ENCODE measurements at places on chromosomes 6 and 20. TPM values are rescaled to one million over a fixed set of nuclear protein-coding genes. Genes with fewer than 3 reads are reported as not detected.

The HLA-DPB1 gene
- total RNA-seq = 14.7 TPM

DNA sequence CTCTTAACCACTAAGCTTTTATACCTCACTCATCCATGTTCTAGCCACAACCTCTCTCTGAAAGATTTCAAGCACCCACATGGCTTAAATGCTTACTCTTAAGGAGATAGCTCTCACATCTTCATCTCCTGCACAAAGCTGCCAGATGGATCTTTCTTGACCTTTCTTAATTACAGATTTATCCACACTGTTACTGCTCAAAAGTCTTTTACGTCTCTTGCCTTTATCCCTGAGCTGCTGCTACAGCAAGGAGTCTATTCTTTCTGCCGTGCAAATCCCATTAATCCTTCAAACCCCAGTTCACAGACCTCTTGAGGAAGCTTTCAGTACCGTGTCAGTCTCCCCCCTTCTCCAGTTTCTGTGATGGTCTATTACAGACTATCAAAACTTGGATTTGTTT, 54.6 kb downstream of the B4GALT5 start:
- no peak for DNase-seq

GRCh38 chr6:111644893-111645430, 39.3 kb upstream of the TRAF3IP2 start:
- no peak for DNase-seq

DNA sequence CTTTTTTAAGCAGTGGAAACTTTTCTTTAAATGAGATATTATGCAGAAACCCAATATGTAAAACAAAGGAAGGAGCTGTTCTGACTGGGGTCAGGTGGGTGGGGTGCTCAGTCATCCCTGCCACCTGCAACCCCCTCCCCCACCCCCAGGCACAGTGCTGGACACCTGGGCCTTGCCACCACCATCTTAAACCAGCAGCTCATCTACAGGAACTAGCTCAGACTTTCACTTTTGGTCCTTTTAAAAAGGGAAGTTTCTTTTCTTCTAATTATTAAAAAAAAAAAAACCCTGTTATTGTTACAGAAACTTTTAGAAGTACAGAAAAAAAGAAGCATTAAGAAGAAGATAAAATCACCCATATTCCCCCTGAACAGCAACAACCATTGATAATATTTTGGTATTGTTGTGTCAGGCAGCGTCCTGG, 37.1 kb downstream of the PPP1R16B start:
- no peak for DNase-seq

DNA sequence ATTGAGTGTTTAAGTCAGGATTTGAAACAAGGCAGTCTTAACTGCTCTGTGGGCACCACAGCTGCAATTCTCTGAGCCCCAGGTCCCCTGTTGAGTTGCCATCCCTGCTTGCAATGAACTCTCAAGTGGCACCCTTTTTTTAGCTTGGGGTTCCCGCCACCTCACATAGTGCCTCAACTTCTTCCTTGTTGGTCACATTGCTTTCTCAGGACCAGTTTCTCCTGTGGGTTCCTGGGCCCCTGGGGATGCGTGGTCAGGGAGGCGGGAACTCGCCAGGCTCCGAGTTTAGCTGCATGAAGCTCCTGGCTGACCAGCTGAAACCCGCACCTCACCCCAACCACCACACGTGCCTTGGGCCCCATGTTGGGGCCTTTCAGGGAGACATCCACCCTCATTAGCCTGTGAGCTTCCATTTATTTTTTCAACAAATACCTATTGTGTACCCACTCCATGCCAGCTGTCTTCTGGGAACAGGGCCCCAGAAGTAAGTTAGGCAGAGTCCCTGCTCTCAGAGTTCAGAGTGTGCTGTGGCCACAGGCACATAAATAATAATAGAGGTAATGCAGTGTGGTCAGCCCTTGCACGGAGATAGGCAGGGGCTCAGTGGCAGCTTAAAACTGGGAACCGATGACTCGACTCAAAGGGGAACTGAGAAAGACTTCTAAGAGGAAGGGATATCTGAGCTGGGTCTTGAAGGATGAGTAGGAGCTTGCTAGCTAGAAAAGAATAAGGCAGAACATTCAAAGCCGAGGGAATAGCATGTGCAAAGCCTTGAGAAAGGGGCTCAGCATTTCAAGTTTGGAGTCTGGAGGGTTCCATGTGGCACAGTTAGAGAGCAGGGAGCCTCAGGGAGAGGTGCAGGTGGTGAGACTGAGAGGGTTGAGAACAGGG, 33.9 kb upstream of the FAM83D start:
- DNase-seq = peak; percentile 23

DNA sequence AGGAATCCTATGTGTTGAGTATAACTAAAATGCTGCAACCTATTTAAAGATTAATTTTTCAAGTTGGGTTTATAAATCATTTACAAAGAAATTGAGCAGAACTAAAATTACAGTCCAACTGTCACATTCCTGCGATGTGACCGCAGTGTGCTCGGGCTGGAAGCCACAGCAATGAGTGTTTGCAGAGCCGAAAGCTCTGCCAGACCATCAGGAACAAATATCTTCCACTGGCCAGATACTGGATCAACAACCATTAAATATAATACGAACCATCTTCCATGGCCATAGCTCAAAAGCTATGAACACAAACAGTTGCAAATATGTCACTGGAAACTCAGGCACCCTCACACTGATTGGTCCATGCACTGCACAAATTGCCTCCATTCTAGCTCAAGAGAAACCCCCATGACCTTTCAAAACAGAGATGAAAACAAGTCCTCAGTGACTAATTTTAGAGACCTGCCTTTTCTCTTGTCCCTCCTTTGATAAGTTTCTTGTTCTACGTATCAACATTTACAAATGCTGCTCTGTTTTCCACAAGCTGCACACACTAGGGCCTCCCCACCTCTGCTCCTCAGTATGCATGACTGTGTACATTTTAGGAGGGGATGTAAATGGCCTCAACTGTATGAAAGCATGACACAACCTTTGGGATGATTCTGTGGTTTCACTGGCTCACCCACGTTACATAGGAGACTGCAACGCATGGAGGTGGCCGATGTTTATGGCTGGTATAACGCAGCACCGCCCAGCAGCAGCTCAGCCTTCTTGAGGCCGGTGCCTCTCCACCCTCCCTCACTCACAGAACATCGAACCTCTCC, 171.7 kb downstream of the WDR27 start:
- DNase-seq = no peak

The SLC25A27 gene
- not detected for total RNA-seq

- no peak for DNase-seq
These were observed 44.8 kb downstream of the INSM1 start for GRCh38 chr20:20412750-20413149.

GRCh38 chr6:81802356-81802755, 49.9 kb upstream of the TENT5A start:
- DNase-seq = no peak

DNA sequence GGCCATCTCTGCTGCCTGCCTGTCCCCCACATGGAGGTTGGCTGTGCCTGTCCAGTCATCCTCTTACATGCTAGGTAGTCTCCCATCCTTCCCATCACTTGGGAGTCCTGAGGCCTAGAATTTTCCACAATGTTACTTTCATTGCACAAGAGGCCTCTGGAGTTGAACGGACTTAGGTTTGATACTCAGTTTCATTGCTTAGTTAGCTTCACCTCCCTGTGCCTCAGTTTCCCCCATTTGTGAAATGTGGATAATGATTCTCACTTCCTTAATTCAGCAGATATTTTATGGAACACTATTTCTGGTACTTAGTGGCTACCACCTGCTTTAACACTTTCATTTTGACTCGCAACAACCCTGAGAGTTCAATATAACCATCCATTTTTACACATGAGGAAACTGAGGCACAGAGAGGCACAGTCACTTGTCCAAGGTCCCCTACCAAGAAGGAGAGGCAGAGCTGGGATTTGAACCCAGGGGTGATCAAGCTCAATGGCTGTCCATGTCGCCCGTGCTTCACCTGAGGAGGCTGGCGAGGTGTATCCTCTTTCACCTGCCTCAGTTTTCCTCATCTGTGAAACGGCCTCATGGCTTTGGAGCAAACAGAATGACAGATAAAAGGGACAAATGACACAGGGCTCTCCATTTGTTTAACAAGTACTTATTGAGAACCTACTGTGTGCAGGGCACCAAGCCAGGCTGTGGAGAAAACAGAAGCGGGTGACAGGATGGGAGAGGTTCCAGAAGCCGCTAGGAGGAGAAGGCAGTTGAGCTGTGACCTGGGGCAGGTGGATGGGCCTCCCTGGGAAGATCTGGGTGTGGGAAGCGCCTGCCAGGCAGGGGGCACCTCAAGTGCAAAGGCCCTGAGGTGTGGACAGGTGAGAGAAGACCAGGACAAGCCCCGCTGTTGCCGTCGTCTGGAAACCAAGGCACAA, 154.3 kb upstream of the PTPN1 start:
- no peak for DNase-seq

DNA sequence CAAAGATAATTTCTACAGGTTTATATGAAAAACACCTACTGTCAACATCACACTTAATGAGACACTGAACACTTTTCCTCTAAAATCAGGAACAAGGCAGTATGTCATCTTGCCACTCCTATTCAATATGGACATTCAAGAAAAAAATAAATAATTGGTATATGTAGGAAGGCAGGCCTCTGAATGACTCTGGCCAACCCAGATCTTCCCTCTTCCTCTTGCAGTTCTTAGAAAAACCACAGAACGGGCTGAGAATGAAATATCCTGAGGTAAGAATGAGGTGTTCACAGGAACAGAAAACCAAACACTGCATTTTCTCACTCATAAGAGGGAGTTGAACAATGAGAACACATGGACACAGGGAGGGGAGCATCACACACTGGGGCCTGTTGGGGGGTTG, 1207.2 kb upstream of the CITED2 start:
- no peak for DNase-seq

DNA sequence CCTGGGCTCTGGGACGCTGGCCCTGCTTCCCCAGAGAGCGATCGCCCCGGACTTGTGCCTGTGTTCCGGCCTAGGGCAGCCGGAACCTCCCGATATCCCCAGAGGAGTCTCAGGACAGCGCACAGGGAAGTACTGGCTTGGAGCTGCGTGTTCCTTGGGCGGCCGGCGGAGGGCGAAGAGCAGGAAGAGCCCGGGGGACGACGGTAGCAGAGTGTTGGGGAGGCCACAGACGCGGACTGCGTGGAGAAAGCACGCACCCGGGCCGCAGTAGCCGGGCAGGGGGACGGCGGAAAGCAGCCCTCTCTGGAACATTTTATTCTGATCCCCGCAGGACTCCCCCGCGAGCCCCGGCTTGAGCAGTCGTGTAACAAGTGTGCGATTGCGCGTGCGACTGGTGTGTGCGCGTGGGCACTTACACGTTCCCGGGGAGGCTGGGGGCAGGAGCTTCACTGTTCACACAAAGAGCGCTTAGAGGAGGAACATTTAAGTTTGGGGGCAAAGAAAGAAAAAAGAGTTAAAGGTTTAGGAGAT, 36.1 kb downstream of the NCR2 start:
- no peak for DNase-seq

The POU5F1 gene
- total RNA-seq = not detected

DNA sequence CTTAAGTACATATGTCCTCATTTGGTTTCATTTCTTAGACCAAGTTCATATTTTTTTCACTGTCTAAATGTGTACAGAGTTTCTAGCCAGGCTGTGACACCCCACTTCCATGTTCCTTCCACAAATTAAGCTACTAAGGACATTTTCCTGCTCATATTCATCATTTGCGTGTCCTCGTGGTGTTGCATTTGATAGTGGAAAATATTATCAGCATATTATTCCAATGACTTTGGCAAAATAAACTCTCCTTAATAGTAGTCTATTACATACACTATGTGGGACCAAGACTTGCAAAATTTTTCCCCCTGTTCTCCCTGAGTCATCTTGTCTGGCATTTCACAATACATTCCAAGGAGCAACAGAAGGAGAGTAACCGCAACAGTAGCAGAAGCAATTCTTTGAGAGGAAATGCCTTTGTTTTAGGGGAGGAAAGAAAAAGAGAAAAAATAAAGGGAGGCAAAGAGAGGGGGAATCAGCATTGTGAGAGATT, 599.2 kb downstream of the COL12A1 start:
- no peak for DNase-seq

DNA sequence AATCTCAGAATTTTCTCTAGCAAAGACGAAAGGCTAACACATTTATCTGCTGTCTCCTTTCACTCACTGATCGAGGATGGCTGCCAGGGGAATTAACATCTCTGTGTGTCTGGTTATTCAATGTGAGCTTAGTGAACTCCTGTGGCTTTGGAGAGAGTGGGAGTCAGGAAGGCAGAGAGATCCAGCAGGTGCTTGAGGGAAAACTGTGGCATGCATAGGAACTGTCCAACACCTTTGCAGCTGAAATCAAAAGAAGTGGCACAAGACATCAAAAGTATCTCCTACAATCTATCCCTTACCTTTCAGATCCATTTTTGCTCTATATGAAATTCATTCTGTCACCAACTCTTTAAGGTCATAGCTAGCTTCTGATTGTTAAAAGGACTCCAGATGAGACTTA, 11.8 kb upstream of the FAM184A start:
- DNase-seq = no peak

The FERMT1 gene
- total RNA-seq = not detected

The CAP2 gene
- total RNA-seq = not detected

The XKR7 gene
- 0.05 TPM for total RNA-seq

DNA sequence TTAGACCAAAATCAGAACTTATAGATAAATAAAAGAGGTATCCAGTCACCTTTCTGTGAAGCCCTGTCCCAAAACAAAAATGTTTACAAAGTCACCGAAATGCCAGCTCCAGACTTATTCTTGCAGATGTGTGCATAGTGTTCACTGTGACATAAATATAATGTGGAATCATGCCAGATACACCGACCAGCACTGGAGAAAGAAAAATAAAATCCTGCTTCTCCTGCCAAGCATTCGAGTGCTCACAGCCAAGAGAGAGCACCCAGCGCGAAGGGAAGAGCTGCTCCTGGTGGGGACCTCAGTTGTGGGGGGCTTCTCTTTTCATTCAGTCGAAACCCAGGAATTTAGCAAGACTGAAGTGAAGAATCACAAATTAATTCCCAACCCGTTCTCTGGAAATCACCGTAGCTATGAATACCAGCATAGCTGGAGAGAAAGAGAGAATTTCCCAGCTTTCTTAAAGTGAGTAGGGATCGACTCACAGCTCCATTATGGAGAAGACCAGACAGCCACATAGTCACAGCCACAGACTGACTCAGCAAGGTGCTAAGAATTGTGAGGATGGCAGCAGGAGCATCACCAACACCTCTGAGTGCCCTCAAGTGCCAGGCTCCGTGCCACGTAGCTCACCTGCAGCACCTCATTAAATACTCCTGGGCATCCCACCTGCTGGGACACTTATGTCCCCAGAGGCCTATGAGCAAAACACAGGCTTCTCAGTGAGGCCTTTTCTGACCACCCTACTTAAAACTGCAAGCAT, 33.2 kb downstream of the BFSP1 start:
- no peak for DNase-seq

GRCh38 chr6:57221191-57221935, 744 bp downstream of the RAB23 start:
- DNase-seq = peak; percentile 67

DNA sequence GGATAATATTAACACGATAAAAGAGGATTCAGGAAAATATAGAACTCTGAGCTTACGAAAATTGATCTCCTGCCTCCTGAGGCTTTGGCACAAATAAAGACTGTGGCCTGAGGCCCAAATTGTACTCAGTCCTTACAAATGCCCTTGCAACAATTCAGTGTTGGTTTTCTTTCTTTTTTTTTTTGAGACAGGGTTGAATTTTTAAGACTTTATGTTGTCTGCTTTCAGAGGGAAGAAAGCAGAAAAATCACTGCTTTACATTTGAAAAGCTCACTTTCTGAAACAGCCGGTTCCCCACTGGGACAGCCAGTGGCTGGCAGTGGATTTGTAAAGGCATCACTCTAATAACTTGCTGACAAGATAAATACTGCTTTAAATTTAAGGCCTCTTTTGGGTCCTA, 290.5 kb downstream of the SLC35F1 start:
- no peak for DNase-seq

All from natural killer cell treated with Interleukin-12 subunit alpha and Interleukin-12 subunit beta and Interleukin-15 and Interleukin-18, amount 100 ng/mL, for 72 hours (primary cell).